ENCODE measurements at places on chromosomes 2 and 18.

DNA sequence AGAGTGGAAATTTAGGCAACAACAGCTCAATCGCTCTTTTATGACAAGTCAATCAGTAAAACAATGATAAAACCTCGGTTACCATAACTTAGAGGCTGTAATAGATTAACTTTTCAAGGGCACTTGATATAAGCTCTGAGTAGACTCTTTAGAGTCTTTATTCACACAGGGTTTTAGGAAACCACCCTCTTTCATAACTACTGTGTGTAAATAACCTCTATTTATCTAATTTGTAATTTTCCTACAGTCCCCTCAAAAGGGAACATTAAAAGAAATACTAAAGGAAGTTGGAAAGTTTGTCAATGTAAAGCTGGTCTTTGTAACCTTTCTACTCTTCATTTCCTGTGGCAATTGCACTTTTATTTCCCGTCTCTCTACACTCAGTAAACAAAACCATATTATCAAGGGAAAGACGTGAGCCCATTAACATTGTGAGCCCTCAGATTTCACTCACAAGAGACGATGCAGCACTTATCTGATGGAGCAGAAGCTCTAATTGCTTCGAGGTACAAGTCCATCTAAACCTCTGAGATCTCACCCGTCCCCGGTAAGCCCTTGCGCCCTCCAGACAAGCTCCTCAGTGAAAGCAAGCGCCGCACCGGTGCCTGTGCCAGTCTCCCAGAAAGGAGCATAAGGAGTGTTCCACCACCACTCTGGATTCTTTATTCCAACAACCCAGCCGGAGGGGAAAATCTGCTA is 1.1 kb upstream of the HOXD1 start:
- no peak for DNase-seq

GRCh38 chr2:42890791-42891355 is 98.5 kb upstream of the HAAO start:
- DNase-seq, result no peak

DNA sequence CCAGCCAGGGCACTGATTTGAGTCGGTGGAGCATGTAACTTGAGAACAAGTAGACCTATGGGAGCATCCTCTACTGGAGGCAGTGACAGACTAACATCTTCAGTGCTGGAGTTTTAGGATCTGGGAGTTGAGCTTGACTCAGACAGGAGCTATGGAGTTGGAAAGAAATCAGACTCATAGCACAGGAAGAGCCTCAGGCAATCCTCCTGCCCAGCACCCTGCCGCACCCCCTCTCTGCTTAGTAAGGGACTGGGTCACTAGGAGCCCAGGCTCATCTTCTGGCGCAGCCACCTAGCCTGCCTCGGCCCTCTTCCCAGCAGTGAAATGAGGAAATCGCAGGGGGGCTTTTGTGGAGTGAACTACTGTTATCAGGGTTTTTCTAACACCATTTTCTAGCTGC is 3.6 kb downstream of the ARID5A start:
- no peak for DNase-seq

DNA sequence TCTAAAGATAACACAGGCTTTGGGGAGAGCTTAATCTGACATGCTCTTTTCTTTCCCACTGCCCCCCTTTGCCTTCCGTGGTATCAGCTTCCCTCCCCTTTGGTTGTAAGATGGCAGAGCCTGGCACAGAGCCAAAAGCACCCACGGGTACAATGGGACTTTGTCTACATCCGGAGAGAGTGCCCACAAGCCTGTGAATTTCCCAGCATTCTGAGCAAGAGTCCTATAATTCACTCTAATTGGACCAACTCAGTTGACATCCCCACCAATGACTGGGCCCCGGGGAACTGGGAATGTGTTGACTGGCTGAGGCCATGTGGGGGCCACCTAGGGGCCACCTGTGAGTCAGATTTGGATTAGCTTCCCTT is 20.1 kb upstream of the C2orf72 start:
- DNase-seq, result no peak

DNA sequence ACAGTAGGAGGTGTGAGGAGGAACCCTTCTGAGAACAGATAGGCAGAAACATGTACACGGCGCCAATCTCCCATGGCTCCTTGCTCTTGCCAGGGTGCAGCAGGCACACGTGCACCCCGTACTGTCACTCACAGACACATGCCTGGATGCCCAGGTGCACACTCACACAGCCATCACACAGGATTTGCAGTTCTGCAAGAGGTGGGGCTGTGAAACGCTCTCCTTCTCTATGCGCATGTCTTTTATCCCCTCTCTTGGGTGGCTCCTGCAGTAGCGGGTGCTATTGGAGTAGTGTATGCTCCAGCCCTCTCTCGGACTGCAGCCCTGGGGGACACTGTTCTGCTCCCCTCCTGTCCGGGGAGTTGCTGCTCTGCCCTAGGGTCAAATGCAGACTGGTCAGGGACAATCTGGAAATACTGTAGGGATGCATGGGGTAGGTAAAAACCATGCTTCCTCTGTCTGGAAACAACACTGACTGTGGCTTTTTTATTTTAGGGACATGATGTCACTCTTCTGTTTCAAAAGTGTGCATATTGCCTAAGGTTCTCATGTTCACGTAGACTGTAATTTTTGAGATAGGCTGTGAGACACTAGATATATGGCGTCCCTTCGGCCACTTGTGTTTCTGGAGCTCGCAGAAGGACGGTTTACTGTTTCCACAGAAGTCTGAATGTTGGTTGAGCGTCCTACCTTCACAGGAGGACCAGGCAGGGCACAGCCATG is 118.5 kb downstream of the PRKCE start:
- no peak for DNase-seq

- no peak for DNase-seq
Measured at GRCh38 chr2:36811071-36811470, 114.6 kb downstream of the VIT start.

- DNase-seq, result no peak
Measured at GRCh38 chr2:11004199-11004598, 92.5 kb downstream of the KCNF1 start.

- DNase-seq, result no peak
Measured at GRCh38 chr2:226118471-226119429, 680.9 kb downstream of the IRS1 start.
